ENCODE measurements at places on chromosomes 3 and 15.

DNA sequence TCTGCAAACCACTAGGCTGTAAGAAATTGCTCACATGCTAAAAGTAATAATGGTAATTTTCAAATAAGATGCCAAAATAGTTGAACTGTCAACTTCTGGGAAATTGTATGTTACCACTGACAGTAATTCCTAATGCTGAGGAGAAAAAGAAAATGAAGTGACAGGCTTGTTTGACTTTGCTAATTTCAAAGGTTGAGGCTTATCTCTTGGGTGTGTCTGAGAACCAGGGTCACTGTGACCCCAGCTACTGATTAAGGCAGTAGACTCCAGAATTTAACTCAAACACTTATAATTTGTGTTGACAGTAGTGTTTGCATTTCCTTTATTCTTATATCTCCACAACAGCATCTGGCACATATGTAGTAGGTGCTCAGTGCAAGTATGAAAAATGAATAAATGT lies 74.6 kb upstream of the PDZRN3 start:
- DNase-seq: no peak

- peak; percentile 27 for DNase-seq
Observed at GRCh38 chr15:75712668-75713337, at the start of gene CSPG4. Gene CSPG4 (minus strand): TSS chr15:75712848. CDS start chr15:75712755, 93 bp downstream.

GRCh38 chr15:49339656-49340055 lies 83.4 kb upstream of the FGF7 start:
- no peak for DNase-seq

GRCh38 chr3:147393943-147394883 lies 12.1 kb downstream of the ZIC4 start:
- no peak for DNase-seq

DNA sequence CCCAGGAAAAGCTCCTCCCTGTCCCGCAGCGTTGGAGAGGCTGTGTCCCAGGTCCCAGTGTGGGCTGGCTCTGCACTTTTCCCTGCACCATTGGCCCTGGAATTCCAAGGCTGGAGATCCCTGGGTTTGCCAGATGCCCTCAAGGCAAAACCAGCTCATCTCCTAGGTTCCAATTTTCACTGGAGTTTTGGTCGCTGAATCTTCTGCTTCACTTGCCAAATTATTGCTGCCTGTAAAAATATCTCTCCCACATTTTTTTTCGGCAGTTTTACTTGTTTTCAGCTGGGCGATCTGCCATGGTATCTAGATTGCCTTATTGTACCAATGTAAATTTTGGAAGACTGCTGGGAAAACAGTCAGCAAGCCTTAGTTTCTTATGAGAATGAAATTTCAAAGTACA lies 150.9 kb upstream of the ATP10A start:
- DNase-seq: no peak

GRCh38 chr3:126939338-126939718 lies 43.6 kb upstream of the PLXNA1 start:
- DNase-seq: no peak

GRCh38 chr3:156184156-156184555 lies 63.8 kb downstream of the KCNAB1 start:
- no peak for DNase-seq

- peak; percentile 29 for DNase-seq
Observed at GRCh38 chr15:64045774-64046420, 388 bp downstream of the DAPK2 start.

GRCh38 chr3:27127195-27127594 lies 242.0 kb downstream of the NEK10 start:
- DNase-seq: peak; percentile 79

DNA sequence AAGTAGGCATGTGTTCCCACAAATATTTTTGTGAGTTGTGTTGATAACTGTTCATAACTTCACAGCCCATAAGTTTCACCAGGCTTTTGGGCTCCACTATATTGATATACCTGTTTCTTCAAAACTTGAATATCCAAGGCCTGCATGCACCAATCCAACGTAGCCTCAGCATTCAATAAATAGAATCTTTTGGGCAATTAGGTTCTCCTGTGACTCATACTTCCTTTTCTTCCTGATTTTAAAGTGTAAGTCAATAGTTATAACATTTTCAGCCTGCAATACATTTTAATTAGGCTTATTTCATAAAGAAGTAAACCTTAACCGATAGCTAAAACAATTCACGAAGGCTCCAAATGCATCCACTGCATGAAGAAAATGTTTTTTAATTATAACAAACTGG lies 97.8 kb upstream of the SPRED1 start:
- DNase-seq: no peak

- DNase-seq: no peak
Observed at GRCh38 chr3:97647441-97647982, 117.0 kb upstream of the ARL6 start.

- DNase-seq: no peak
Observed at GRCh38 chr15:61721418-61721817, 338.8 kb downstream of the VPS13C start.

DNA sequence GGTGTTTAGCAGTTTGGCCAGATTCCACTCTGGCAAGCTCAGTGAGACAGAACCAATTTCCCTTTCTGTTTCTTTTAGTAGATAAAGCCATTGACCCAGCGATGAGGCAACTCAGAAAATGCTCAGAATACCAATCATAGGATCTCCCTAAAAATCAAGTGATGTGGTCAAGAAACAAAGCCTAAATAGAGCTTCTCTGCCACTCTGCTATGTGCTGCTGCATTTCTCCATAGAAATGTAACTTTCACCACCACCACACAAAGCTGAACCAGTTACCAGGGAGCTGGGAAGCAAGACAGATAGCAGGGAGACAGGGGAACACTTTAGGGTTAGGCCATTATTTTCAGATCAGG lies 109.8 kb downstream of the RPL22L1 start:
- DNase-seq: no peak

DNA sequence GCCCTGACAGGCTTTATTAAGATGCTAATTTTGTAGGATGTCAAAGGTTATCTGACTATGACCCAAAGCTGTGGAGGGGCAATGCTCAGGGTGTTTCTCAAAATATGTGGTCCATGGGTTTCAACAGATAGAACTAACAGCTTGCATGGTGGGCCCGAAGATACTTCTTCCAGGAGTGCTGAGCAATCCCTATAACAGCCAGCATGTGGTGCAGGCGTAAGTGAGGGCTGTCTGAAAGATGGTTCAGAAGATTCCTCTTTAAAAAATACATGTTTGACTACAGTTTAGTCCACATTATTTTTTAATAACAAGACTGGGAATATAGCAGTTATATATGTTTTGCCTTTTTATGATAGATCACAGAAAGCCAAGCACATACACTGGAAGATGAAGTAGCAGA lies 7.6 kb downstream of the SCG3 start:
- DNase-seq: no peak

GRCh38 chr3:196774848-196775422 lies 35.3 kb downstream of the PAK2 start:
- DNase-seq: no peak

GRCh38 chr15:88489321-88489720 lies 21.8 kb downstream of the MRPS11 start:
- DNase-seq: no peak

GRCh38 chr3:135766115-135766514 lies 199.4 kb upstream of the PPP2R3A start:
- DNase-seq: no peak

DNA sequence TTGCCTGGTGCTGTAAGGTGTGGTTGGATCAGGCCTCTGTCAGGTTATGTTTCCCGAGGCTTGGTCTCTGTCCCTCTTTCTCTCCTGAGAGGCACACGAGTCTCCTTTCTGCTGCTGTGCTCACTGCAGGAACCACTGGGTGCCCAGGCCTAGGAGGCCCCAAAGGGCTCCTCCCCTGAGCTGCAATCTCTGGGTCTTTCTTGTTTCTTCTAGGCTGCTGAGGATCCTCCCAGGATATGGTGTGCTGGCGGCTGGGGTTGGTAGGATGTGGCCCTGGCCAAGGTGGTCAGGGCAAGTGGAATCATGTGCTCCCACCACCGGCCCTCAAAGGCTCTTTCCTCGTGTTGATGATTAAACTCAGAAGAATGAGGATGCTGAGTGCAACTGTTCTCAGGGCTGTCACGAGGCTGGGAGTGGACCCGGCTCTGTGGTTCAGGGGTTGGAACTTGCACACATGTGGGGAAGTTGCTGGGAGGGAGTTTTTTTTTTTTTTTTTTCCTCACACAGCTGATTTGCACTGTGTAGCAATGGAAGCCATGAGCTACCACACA lies 43.6 kb upstream of the CTSH start:
- DNase-seq: no peak

DNA sequence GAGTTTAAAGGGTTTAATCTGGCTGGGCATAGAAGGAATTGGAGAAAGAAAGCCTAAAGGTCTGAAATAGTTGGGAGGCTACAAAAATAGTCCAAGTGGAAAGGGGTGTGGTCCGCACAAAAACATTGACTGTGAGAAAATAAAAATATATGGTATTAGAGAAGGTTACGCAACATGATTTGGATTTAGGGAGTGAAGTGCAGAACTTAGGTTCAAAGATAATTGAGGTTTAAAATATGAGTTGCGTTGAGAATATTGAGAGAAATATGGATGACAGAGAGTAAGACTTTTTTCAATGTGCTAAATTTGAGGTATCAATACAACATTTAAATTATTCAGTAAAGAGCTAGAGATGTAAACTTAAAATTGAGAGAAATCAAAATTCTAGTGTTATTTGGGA lies 15.4 kb upstream of the CMC1 start:
- DNase-seq: no peak

- DNase-seq: peak; percentile 36
Observed at GRCh38 chr3:64431526-64432091, 206.3 kb upstream of the PRICKLE2 start.

DNA sequence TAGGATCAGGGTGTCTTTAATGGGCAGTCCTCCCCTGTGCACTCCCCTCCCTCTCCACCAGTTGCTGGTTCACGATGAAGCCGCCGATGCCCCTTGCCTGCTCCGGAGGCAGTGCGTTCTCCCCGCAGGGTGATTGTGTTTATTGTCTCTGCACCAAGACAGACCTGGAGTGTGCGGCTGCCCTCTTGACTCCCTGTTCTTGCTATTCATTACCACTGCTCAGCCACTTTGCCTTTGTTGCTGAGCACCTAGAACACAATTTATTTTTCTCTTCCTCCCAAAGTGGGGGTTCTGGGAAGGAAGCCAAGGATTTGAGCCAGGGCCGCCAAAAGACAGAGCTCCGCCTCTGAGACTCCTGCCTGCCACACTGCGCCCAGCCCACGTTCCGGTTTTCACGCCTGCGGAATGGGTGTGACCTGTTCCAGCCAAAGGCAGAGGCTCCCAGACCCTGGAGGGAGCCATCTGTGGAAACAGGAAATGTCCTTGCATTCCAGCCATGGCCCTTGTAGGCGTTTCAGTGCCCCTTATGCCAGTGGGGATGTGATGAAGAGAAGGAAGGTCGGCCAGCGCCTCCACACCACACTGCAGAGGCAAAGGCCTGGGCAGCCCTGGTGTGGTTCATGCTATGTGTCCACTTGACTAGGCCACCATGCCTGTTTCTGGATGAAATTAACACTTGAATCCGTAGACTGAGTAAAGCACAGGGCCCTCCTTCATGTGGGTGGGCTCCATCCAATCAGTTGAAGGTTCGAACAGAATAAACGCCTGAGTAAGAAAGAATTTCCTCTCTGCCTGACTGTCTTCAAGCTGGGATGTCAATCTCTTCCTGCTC lies 85.8 kb downstream of the HMG20A start:
- no peak for DNase-seq

DNA sequence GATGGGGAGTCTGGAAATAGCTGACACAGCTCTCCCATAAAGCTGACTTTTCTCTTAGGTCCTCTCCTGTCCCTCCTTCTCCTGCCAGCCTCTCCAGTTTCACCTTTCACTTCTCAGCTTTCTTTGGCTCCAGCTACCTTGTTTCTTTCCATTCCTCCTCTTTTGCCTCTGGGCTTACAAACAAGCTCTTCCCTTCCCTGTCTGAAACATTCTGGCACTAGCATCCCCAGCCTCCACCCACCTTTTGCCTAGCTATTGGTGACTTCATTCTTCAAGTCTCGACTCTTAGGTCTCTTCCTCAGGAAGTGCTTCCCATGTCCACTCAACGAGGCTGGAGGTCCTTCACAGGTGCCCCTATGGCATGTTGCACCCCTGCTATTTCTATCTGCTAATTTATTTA lies 20.5 kb upstream of the AVEN start:
- DNase-seq: no peak

GRCh38 chr3:29594261-29594660 lies 313.4 kb downstream of the RBMS3 start:
- no peak for DNase-seq

GRCh38 chr3:179156170-179156569 lies 8.0 kb downstream of the PIK3CA start:
- no peak for DNase-seq

GRCh38 chr15:52559575-52559974 lies 9.3 kb downstream of the ARPP19 start:
- no peak for DNase-seq

DNA sequence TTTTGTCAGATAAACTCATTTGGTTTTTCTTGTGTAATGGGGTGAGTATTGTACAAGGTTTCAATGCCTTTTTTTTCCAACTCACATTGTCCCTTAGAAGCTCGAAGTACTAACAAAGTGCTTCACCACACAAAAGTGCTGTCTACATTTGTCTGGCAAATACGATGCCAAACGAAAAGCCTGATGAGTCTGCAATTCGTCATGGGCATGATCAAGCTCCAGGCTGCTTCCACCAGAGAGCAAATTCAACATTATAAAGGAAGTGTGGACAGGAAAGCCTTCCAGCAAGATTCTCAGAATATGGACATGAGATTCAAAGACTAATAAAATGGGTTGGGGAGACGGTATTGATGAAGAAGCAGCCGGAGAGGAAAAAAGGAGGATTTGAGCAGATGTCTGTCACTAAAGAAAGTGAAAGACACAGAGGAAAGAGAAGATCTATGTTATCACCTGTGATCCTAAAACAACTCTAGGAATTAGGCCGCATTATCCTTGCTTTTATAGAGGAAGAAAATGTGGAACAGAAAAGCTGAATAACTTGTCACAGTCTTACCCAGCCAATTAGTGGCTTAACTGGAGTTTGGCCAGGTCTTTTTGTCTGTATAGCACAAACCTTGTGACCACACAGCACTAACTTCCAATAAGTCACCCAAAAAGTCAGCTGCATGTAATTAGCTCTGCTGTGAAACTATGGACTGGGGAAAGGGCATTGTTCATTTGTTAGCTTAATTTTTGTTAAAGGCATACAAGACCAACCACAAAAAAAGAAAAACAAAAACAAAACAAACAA lies 494.8 kb downstream of the FHIT start:
- DNase-seq: no peak

DNA sequence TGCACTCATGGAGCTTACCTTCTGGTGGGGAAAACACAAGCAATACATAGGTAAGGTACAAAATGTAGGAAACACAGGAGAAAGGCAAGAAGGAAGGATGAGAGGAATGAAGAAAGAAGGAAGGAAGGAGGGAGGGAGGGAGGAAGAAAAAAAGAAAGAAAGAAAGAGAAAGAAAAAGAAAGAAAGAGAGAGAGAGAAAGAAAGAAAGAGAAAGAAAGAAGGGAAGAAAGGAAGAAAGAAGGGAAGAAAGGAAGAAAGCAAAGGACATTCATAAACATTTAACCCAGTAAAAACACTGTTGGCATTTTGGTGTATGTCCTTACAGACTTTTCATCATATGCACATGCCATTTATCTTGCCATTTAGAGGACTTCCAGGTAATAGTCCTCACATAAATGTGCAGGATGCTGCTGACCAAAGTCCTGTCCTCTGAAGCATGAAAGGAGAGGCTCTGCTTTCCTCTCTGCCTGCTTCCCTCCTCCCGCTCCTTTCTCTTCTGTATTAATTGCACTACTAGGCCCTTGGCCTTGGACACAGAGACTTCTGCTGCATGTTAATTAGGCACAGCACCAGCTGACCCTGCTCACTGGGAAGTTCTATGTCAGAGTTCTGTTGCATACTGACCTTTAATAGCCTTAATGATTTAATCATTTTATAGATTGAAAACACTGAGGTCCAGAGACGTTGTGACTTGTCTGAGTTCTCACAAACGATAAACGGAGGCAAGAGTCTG lies 29.7 kb upstream of the NDUFB4 start:
- peak; percentile 7 for DNase-seq
